Left lobe of liver (tissue), 2 donors: ENCODE measurements at places on chromosomes 2 and 18. TPM values are rescaled to one million over a fixed set of nuclear protein-coding genes. Genes with fewer than 3 reads are reported as not detected.

Gene ANTXR1
- 2.2 TPM for total RNA-seq

Gene ALPI
- not detected for total RNA-seq

Gene GAL3ST2
- 0.55 TPM for total RNA-seq

Gene PTH2R
- 0.18 TPM for total RNA-seq

Gene SALL3
- total RNA-seq: not detected

Gene TBR1
- total RNA-seq: not detected

Gene TFCP2L1
- 0.30 TPM for total RNA-seq

Gene TEX261
- 36.4 TPM for total RNA-seq

Gene IL1RN
- total RNA-seq: 16.0 TPM

Gene MDH1
- total RNA-seq: 112 TPM

Gene PRKD3
- total RNA-seq: 13.1 TPM

Gene SERPINB13
- total RNA-seq: not detected

Gene TGFA
- 5.0 TPM for total RNA-seq

Gene FBXO36
- total RNA-seq: 1.1 TPM

Gene GKN1
- not detected for total RNA-seq

Gene AQP12B
- total RNA-seq: not detected

Gene SMAD2
- 30.2 TPM for total RNA-seq

Gene TEX44
- not detected for total RNA-seq

Gene CENPA
- total RNA-seq: 0.33 TPM
